ENCODE measurements at places on chromosomes 7 and 10.

GRCh38 chr10:99661377-99661763 is 2.1 kb downstream of the ENTPD7 start:
- H3K4me3 ChIP-seq, result peak overlapping the region; percentile 58
- peaks cover 25% of the 10 kb centered on the region for H3K27me3 ChIP-seq
- H3K36me3 ChIP-seq, result no peaks in the 10 kb centered on the region
- H3K4me1 ChIP-seq, result peaks cover 18% of the 10 kb centered on the region

GRCh38 chr10:86100581-86101061 is 266.0 kb downstream of the GRID1 start:
- H3K27ac ChIP-seq, result no peak overlapping the region
- no peak overlapping the region for H3K4me3 ChIP-seq
- no peaks in the 10 kb centered on the region for H3K36me3 ChIP-seq
- H3K27me3 ChIP-seq, result peaks cover 6% of the 10 kb centered on the region
- no peaks in the 10 kb centered on the region for H3K4me1 ChIP-seq

- peaks cover 45% of the 10 kb centered on the region for H3K4me1 ChIP-seq
- H3K36me3 ChIP-seq, result no peaks in the 10 kb centered on the region
- no peak overlapping the region for H3K27ac ChIP-seq
- no peak overlapping the region for H3K4me3 ChIP-seq
- H3K27me3 ChIP-seq, result peaks cover 21% of the 10 kb centered on the region
These were observed 32.1 kb downstream of the MTURN start for GRCh38 chr7:30166841-30167235.

DNA sequence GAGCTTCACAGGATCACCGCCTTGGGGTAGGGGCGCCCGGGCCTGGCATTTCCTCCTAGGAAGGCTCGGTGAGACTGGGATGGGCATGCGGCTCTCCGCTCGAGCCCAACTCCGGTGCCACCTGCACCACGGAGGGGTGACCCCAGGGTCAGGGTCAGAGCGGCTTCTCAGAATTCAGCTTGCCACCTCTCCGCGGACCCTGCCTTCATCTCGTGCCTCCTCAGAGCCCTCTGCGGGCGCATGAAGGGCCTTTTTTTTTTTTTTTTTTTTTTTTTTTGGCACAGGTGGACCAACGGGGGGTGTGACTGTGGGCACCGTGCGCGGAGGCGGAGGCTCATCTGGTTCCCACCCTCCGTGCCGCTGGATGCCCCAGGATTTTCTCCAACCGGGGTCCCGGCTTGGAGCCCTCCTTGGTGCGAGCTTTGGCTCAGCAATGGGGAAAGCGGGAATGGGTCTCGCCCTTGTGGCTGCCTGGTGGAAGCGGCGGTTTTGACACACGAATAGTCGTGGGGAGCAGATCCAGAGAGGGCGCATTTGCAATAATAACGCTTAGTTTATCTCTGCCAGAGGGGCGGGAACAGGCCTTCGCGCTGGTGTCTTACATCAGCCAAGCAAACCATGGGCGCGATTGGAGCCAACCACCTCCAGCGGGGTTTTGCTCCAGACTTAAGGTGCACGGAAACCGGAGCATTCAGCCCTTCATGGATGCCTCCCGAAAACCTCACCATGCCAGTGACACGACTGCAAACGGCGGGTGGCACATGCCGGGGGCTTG is 5.0 kb upstream of the TNRC18 start:
- no peak for DNase-seq
- H3K4me1 ChIP-seq, result peaks cover 45% of the 10 kb centered on the region
- H3K27ac ChIP-seq, result peak overlapping the region; percentile 47
- peaks cover 7% of the 10 kb centered on the region for H3K36me3 ChIP-seq

DNA sequence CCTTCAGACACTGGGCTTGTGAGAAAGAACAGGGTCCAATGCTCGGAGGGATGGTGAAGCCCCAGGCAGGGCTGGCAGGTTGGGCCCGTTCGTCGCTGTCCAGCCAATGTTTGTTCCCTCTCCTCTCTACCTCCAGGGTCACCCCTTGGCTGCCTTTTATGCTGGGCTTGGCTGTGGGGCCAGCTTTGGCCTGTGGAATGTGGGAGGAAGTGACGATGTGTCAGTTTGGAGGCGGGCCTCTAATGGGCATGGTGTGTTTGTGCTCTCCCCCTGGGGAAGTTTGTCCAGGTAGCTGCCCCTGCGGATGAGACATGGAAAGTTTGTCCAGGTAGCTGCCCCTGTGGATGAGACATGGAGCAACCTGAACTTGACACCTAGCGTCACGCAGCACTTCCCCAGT is 236.7 kb downstream of the GLRX3 start:
- H3K27me3 ChIP-seq, result peaks cover 7% of the 10 kb centered on the region
- peaks cover 10% of the 10 kb centered on the region for H3K4me1 ChIP-seq
- no peak for DNase-seq
- no peak overlapping the region for H3K4me3 ChIP-seq
- H3K27ac ChIP-seq, result no peak overlapping the region

DNA sequence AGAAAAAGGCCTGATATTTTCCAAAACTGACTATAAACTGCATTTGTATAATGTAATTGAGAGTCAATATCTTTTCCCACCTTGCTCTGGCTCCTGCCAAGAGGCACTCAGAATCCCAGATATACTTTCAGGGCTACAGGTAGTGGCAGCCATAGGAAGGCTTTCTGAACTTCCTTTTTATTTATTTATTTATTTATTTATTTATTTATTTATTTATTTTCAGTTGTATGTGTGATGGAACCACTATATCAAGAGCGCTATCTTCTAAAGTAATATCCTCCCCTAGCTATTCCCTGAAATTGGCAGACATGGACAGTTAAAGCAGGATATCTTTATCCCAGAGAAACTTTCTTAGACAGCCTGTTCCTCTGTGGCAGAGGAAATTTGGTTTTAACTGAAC is 86.7 kb downstream of the SEMA3E start:
- H3K4me3 ChIP-seq, result no peak overlapping the region
- H3K36me3 ChIP-seq, result no peaks in the 10 kb centered on the region
- peaks cover 5% of the 10 kb centered on the region for H3K4me1 ChIP-seq
- no peak for DNase-seq

DNA sequence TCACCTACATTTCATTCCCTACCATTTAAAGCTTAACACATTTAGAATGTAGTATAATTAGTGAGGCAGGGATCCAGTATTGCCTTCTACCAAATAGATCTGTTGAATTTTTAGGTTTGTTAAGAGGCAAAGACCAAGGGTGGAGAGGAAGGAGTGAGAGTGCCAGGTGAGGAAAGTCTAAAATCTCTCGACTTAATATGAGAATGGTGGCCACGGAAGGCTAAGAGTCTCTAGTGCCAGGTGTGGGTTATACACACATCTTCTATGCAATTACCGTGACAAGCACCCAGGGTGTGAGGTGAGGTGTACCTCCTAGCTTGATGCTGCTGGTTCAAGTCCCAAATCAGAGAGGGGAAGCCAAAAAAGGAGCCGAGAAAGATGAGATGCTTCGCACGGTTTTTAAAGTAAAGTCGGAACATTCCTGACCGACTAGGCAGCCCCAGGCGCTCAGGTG is 439 bp downstream of the IQUB start:
- peak overlapping the region; percentile 89 for H3K27ac ChIP-seq
- H3K27me3 ChIP-seq, result no peaks in the 10 kb centered on the region
- DNase-seq, result no peak
- peak overlapping the region; percentile 98 for H3K4me3 ChIP-seq
- H3K36me3 ChIP-seq, result no peaks in the 10 kb centered on the region

- no peak overlapping the region for H3K4me3 ChIP-seq
- no peak overlapping the region for H3K27ac ChIP-seq
- H3K4me1 ChIP-seq, result peaks cover 34% of the 10 kb centered on the region
- H3K27me3 ChIP-seq, result no peaks in the 10 kb centered on the region
- DNase-seq, result no peak
These were observed 64.8 kb upstream of the INSIG1 start for GRCh38 chr7:155232911-155233310.

DNA sequence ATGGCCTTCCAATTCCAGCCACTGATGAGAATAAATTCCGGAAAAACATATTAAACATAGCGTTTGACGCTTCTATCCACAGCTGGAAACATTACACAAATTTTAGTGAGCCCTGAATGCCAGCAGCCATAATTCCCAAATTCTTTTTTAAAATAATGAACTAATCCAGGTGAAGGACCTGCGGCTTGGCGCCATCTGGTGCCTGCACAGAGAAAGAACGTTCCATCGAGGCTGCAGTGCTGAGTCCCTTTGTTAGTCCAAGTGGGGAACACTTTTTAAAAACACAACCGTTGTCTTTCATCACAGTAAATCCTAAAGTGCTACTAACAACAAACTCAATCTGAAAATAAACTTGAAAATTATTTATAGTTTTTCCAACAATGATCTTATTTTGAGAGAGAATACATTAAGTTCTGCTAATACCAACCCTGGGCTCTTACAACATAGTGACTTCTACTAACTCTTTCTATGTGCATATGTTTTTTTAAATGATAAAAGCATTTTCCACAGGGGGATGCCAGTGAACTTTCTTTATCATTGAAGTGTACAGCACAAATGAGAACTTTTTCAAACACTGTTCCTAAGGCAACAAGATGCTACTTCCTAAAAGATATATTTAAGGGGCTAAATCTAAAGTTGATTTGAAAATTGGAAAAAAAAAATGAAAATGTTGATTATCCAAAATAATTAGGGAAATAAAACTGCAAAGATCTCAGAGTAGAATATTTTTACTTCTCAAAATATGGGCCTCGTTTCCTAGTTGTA is 166.9 kb upstream of the RNF32 start:
- no peak overlapping the region for H3K4me3 ChIP-seq
- peaks cover 7% of the 10 kb centered on the region for H3K4me1 ChIP-seq
- H3K27ac ChIP-seq, result no peak overlapping the region
- no peaks in the 10 kb centered on the region for H3K27me3 ChIP-seq
- no peaks in the 10 kb centered on the region for H3K36me3 ChIP-seq
